Fibroblast of lung (primary cell): ENCODE measurements at places on chromosomes 1 and 21. TPM values are rescaled to one million over a fixed set of nuclear protein-coding genes. Genes with fewer than 3 reads are reported as not detected.

Gene BATF3
- 3.6 and 9.1 TPM in 2 replicates for polyA plus RNA-seq

Gene RNU1-3
- polyA plus RNA-seq, result not detected in 2 replicates

Gene ELF3
- 0.06 and 0.12 TPM in 2 replicates for polyA plus RNA-seq

Gene CEP85
- 4.7 and 8.2 TPM in 2 replicates for polyA plus RNA-seq

Gene CFAP141
- polyA plus RNA-seq, result not detected in 2 replicates

Gene ZC3H11A
- polyA plus RNA-seq, result 73.3 and 88.0 TPM in 2 replicates

Gene ELK4
- polyA plus RNA-seq, result 8.0 and 11.8 TPM in 2 replicates

Gene MX1
- 1.6 and 10.3 TPM in 2 replicates for polyA plus RNA-seq

Gene ITLN1
- polyA plus RNA-seq, result not detected in 2 replicates

Gene SGIP1
- polyA plus RNA-seq, result 71.4 and 77.6 TPM in 2 replicates

Gene CCDC17
- polyA plus RNA-seq, result 0.05 and 0.09 TPM in 2 replicates

Gene GNG4
- 0.06 and 0.10 TPM in 2 replicates for polyA plus RNA-seq

Gene PLEKHA6
- 1.6 and 4.3 TPM in 2 replicates for polyA plus RNA-seq
